ENCODE measurements at places on chromosomes 7 and 10. TPM values are rescaled to one million over a fixed set of nuclear protein-coding genes. Genes with fewer than 3 reads are reported as not detected.

The SPAM1 gene
- not detected for total RNA-seq

The AKR1D1 gene
- not detected for total RNA-seq

The NUDT13 gene
- total RNA-seq = 2.2 TPM

- DNase-seq = no peak
Measured at GRCh38 chr10:87623191-87623590, 36.5 kb upstream of the PAPSS2 start.

GRCh38 chr10:44396671-44397191 lies 11.8 kb upstream of the CXCL12 start:
- peak; percentile 36 for DNase-seq

GRCh38 chr7:30795161-30795948 lies 24.1 kb downstream of the MINDY4 start:
- no peak for DNase-seq

DNA sequence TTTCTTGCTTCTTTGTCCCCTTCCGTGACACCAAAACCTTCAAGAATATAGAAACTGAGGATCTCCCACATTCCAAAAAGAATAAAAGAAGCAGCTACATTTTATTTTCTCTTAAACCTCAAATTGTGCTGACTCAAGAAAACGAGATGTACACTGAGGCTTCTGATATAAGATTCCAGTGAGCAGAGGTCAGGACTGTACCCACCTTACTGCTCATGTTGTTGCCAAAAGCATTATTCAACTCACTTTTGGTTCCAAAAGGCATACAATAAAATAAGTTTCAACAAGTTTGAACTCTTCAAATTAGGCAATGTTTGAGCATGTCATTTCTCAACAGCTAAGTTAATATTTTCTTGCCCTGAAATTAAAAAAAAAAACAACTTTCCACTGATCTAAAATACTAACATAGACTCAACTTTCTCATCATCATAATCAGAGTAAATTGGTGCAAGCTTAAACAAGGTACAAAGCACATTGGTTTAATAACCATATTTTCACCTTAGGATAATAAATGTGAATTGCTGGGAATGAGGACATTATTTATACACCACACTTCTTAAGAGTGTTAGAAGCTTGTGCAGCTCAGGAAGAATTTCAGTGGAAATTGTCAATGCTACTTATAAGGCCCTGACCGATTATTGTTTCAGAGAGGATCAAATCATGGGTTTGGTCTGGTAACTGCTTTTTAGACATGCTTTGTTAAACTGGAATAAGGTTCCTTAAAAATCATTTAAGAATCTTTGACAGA lies 629.0 kb upstream of the IGFBP3 start:
- DNase-seq = no peak

DNA sequence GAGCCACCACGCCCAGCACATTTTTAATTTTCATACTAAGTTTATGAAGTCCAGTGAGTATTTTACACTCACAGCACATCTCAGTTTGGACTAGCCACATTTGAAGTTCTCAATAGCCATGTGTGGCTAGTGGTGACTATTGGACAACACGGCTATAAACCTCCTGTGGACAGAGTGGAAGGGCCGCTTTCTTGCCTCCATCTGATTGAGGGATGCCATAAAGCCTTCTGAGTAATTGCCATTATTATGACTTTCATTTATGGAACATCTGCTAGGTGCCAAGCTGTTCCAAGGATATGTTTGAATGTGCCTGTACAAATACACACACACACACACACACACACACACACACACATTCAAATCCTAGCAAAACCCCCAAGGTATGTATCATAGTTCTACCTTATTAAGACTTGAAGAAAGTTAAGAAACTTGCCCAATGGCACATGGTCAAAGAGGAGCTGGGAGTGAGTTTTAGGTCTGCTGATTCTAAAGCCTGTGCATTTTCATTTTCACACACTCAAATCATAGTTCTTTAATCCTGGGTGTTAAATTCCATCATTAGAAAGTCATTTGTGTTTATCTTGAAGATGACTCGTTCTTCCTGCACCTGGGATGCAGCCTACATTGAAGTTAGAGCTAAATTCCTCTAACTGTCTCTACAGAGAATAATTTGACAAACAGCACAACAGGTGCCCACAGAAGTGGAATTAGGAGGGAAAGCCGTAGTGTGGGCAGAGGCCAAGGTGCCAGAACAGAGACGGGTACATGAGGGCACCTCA lies 143.3 kb downstream of the PKD1L1 start:
- no peak for DNase-seq

DNA sequence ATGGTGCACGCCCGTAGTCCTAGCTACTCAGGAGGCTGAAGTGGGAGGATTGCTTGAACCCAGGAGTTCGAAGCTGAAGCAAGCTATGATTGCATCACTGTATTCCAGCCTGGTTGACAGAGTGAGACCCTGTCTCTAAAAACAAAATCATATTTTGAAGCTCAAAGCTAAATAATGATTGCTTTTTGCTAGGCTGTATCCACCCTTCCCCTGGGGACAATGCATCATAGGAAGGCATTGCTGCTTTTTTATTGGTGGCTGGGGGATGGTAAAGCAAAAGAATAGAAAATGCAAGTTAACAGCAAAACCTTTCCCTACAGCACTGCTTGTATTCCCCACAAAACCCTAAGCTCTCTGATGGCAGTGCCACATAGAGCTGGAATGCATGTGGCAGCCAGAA lies 107.5 kb upstream of the WAC start:
- DNase-seq = no peak

DNA sequence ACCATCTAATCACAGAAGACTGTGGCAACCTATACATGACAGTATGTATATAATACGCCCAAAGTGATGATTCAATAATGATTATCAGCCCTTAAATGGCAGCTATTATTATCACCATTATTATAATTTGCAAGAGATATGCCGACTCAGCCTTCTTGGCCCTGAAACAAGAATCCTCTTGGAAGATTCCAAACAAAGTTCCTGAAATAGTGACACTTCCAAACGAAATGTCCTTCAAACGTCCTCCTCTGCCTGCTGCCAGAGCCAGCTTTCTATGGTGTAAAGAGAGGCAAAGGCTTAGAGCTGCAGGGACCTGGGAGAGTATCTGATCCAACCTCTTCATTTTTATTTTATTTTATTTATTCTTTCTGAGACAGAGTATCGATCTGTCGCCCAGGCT lies 36.0 kb downstream of the NRAP start:
- DNase-seq = no peak

DNA sequence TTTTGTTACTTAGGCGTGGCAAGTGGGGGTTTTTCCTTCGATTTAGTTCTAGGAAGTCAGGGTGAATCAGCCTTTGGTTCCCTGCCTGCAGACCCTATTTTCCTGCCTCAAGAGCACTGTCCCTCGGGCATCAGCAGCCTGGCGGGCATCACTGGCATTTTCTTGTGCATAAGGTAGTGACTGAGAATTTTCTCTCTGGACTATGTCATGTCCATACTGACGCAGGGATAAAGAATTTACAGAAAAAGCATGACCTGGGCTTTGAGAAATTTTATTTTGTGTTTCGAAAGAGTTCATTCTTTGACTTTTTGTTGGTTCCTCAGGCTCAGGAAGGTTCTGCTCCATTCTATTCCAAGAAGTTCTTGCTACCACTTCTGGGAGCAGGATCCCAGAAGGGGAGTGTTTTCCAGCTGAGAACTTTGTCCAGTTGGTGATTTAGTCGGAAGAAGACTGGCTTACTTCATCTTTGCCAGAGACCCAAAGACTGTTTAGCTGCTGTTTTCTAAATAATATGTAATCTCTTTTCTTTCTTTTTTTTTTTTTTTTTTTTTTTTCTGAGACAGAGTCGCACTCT lies 213.9 kb upstream of the SH2B2 start:
- no peak for DNase-seq

- no peak for DNase-seq
Measured at GRCh38 chr10:80613466-80614170, 75.9 kb downstream of the SH2D4B start.

GRCh38 chr10:133237241-133237587 lies 441 bp upstream of the VENTX start:
- no peak for DNase-seq
